ENCODE measurements at places on chromosomes 7 and 10.

DNA sequence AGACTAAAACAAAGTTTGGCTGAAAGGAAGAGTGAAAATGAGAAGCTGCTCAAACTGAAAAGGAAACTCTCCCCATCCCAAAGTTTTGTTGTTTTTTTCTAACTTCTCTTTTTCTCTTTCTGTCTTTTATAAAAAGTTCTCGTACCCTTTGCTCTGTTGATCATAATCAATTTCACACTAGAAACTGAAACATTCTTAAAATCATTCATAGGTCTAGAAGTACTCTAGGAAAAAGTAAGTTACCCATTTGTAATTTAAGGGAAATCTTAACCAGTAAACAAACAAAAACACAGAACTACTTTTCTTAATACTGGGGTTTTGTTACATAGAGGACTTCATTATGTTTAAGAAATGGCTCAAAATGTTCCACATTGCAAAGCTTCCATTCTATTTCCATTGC lies 339.8 kb downstream of the SEMA3D start:
- no peak for DNase-seq

- no peak for DNase-seq
Measured at GRCh38 chr7:77569514-77570232, 32.6 kb downstream of the PTPN12 start.

- DNase-seq: no peak
Measured at GRCh38 chr10:70337201-70337651, 45.2 kb downstream of the LRRC20 start.

DNA sequence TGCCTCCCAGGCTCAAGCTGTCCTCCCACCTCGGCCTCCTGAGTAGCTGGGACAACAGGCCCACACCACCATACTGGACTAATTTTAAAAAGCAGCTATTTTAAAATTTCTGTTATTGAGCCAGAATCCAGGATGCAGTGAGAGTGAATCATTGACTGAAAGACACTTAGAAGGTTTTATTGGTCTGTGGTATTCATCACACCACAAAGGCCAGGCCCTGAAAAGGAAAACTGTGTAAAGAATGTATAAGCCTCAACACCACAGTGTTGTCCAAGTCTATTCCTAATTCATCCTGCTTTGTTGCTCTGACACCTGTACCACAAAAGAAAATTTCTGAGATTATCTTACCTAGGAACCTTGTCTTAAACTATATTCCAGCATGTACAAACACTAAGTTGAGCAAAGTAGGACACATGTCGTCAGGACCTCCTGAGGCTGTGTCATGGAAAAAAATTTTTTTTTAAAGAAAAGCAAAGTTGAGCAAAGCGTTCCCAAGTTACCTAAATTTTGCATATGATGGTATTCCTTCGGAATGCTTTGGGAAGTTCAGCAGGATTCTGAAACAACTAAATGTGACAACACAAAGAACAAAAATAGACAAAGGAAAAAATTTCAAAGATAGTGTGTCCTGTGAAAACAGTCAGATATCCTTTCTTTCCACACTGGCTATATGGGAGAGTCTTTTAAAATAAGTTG lies 129.6 kb upstream of the MKLN1 start:
- DNase-seq: no peak

All from NCI-H1105 treated with DMSO at 0.1 percent for 48 hours (cell line).